ENCODE measurements at places on chromosomes 1 and 21.

- no peak for DNase-seq
Measured at GRCh38 chr1:223635236-223635635, 30.3 kb downstream of the CAPN8 start.

DNA sequence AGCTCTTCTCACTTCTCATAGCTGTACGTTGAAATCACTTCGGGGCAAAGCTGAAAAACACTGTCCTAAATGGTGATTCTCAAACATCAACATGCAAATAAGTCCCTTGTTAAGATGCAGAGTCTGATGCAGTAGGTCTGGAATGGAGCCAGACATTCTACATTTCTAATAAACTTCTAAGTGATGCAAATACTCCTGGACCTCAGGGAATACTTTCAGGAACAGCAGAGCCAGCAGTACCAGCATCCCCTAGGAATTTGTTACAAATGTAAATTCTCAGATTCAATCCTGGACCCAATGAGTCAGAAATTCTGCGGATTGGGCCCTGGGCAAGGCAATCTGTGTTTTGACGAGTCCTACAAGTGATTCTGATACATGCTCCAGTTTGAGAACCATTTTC, 152.3 kb downstream of the PCNX2 start:
- no peak for DNase-seq

- no peak for DNase-seq
Measured at GRCh38 chr1:94925004-94925403, 1.9 kb downstream of the CNN3 start.

GRCh38 chr21:36892201-36892600, 74.3 kb downstream of the HLCS start:
- no peak for DNase-seq

DNA sequence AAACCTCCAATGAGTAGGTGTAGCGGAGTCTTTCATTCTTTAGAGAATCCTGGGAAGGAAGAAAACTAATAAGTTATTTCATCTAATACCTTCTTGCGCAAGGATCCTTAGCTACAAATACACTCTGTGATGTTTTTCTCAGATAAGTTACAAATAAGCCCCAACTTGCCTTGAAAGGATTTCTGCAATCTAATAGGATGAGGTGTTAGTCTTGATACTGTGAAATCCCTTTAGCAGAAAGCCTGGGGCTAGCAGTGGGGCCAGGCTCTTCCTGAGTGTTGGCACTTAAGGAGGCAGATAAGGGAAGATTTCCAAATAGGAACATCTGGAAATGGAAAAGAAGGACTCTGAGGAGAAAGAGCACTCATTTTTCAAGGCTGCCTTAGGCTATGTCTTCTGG, 168.0 kb upstream of the DAB1 start:
- DNase-seq: no peak

GRCh38 chr1:10509809-10510509, 35.2 kb downstream of the PEX14 start:
- no peak for DNase-seq

DNA sequence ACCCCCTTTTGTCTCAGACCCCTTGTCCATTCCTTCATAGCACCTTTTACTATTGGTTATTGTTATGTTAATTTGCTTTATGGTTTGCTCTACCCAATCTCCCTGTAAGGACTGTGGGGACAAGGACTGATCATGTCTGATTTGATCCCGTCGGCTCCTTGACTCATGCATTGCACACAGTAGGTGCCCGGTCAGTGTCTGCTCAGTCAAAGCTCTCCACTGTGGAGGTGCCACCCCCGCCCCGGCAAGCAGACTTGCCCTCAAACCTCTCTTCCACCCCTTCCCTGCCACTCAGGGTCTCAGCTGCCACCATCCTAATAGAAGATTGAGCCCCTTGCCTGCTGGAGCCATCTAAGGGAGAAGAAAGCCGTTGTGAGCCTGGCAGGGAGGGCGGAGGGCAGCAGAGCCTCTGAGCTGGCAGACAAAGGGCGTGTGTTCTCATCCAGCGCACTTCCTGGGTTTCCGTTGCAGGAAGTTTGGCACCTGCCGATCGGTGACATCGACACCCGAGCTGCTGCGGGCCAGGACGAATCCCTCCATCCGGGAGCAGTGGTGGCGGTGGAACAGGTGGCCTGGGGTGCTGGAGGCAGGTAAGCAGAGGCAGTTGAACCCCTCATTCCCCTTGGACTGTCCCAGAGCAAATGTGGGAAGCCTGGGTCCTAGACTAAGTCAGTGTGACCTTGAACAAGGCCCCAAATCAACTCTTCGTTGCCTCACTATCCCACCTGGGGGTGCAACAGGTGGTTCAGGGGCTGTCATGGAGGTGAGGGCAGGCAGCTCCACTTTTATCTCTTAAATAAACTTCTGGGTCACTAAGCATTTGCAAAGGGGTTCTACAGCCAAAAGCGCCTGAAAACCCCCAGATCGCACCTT, 2.2 kb upstream of the FBLIM1 start:
- no peak for DNase-seq

GRCh38 chr1:236465231-236465958, 58.4 kb upstream of the LGALS8 start:
- no peak for DNase-seq

DNA sequence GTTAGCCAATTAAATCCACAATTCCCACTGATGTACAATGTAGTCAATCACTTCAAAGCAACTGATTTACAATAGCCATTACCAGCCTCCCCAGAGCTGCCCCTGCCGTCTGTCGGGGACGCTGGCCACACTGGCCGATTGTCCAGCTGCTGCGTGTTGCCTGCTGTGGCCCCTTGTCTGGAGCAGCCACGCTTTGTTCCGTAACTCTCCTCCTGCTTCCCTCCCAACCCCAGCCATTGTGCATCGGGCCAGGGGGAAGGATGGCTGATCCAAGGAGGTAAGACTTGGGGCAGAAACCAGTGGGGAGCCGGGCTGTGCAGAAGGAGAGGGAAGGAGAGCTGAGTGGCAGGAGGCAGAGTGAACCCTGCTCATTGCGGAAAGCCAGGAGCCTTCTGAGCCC, 83.6 kb upstream of the LYST start:
- DNase-seq: no peak

DNA sequence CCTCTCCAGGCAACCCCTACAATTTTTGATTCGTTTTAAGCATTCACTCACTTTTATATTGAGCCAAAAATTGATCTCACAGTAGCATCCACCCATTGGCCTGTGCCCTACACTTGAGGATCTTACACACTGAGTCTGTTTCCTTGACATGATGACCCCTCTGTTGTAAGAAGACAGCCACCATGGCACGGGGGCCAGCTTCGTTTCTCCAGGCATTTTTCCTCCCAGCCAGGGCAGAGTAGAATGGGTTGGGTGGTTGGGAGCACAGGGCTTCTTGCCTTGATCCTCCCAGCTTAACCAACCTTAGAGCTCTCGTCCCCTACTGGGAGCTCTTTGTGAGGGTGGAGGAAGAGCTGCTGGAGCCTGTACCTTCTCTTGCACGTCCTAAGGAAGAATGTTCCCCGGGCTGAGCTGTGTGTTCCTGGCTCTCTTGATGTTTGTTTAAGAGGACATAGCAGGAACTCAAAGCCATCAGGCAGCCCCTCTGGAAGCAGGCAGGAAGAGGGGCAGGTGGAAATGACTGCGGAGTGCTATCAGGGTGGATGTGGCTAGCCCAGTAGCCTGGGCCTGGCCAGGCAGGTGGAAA, 213.2 kb upstream of the TMEM51 start:
- no peak for DNase-seq

DNA sequence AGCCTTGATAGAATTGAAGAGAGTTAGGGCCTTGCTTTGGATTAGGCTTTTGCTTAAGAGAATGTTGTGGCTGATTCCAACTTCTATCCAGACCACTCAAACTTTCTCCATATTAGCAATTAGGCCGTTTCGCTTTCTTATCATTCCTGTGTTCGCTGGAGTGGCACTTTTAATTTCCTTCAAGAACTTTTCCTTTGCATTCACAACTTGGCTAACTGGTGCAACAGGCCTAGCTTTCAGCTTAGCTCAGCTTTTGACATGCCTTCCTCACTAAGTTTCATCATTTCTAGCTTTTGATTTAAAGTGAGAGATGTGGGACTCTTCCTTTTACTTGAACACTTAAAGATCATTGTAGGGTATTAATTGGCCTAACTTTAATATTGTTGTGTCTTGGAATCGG, 183.6 kb upstream of the L1TD1 start:
- DNase-seq: no peak

- no peak for DNase-seq
Measured at GRCh38 chr1:63813829-63814277, 40.0 kb downstream of the ROR1 start.

GRCh38 chr1:178133239-178133989, 39.5 kb downstream of the RASAL2 start:
- DNase-seq: no peak

DNA sequence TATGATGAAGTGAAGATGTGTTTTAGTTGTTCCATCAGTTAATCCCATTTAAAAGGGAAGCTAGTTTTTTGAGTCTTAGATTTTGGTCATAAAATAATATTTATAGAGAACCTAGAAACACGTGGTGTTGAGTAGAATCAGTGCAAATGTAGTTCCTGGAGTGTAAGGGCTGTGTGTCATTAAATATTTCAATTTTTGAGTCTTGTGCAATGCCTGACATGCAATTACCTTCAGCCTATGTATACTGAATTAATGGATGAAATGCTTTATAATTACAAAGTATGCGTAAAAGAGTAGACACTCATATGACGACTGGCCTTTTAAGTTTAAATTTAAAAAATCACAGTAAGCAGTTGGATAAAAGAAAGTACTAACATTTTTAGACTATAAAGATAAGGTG, 75.0 kb downstream of the NEK7 start:
- DNase-seq: no peak

- no peak for DNase-seq
Measured at GRCh38 chr1:153560771-153561465, 4.7 kb downstream of the S100A2 start.

DNA sequence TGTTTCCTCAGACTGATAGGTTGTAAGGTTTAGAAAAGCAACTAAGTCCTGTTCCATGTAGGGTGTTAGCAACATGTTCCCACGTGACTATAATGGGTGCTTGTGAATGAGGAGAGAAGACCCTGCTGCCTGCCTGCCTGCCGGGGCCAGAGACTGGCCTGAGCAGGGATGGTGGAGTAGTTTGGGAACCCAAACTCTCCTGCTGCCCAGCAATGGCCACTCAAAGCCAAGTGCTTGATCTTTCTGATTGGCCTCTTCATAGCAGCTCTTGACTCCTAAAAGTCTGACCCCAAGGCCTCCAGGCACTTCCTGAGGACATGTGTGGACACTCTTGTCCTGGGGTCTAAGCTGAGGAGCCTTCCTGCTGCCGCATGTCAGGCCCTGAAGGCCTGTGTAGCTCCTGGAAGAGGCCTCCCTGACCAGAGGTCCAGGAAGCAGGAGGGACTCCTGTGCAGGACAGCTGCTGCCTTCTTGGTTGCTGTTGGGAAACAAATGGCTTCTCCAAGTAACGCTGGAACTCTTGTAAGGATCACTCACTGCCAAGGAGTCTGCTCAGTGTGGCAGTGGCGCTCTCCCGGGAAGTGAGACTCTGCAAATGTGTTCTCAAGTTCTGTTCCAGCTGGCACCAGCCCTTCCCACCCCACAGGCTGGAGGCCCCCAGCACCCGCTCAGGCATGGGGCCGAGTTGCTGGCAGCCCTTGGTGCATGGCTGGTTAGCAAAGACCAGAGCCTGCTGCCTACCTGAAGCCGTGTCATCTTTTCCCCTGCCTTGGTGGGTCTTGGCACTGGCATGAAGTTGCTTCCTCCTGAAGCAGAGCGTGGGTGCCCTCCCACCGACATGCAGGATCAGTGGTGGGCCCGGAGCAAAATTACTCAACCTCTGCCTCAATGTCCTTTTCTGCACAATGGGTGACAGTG, 35.5 kb downstream of the MAN1C1 start:
- no peak for DNase-seq

DNA sequence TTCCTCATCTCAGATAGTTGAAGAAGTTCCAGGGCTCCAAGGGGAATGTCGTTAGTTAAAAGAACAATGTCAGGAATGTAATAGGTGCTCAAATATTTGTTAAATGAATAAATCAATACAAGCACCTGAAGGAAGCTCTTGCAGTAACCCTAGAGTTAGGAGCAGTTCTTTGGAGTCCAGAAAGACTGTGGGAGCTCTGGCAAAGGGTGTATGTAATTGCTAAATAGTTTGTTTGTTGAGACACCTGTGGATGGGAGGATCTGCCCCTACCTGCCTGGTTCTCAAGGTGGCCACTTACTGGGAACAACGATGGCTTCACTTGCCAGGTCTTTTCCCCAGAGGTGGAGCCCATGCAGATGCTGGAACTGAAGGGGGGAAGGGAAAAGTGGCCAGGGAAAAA, 27.5 kb upstream of the JUN start:
- DNase-seq: no peak

DNA sequence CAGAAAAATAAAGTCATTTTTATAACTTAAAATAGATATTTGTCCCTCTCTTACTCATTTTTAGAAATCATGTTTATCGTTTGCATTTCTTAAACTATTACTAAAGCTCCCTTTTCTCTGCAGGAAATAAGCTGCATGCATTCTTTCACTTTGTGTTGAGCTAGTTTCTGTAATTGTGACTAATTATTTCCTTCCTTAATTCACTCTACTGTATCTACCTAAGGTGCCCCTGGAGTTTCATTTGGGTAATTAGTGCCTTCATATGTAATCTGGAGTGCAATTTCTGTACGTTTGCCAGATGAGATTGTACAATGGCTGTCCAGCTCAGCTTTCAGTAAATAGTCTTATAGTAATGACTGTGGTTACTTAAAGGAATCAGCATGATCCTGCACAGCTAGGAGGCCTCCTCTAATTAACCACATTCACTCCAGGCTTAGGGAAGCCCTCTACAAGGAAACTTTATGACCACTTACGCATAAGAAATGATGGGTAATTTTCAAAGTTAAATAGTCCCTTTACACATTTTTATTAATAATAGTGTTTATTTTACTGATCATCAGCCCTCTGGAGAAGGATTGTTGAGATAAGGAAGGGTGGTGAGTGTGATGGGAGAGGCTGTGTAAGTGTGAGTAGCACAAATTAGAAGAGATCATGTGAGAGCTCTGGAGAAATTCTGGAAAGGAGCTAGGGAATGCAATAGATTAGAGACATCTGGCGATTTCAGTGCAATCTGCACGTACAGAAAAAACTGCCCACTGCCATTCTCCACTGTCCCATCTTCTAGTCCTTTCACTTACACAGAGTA, 86.8 kb downstream of the LRRC8C start:
- no peak for DNase-seq

DNA sequence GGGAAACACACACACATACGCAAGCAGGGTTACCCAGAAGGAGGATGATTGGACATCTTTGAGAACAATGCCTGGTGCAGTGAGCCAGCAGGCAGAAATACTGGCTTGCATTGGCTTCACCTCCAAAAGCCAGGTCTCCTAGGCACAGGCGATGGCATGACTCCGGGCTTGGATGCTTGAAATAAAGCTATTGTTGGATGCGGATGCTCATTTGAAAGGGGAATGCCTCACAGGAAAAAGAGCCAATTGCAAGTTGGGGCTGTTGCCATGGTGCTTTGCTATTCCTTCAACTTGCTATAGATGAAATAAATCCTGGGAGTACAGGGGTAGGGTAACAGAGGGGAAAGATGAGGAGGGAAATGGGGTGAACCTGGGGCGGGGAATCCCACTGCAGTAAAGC, 180.7 kb upstream of the SGIP1 start:
- no peak for DNase-seq

- no peak for DNase-seq
Measured at GRCh38 chr1:65250826-65251225, 58.5 kb upstream of the DNAJC6 start.

All from cerebellar nuclear complex (tissue), 1 donor.